ENCODE measurements at places on chromosomes 16 and 17. TPM values are rescaled to one million over a fixed set of nuclear protein-coding genes. Genes with fewer than 3 reads are reported as not detected.
A peak's percentile ranks its signal among the peaks of the same experiment; 100 is the strongest.

DNA sequence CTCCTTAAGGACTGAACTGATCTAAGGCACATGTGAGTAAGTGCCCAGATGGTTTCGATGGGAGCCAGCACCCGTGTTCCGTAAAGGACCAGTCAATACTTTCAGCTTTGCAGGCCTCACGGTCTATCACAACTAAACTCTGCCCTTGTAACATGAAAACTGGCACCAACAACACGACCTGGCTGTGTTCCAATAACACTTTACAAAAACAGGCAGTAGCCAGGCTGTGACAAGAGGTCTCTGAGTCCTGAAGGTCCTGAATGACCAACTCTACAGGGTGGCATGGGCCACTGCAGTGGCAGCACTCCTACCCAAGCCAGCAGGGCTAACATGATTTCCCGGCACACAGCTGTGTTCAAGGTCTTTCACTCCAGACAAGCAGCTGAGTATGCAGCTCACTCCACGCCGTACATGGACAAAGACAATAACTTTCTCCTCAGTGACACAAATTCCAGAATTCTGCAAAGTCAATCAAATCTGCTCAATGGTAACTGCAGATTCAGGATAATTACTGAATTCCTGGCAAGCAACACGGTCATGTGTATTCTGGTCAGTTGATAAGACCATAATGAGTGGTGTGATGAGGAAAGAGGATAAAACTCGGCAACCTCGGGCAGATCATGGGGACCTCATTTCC is 15.3 kb downstream of the NPLOC4 start:
- no peak for DNase-seq

DNA sequence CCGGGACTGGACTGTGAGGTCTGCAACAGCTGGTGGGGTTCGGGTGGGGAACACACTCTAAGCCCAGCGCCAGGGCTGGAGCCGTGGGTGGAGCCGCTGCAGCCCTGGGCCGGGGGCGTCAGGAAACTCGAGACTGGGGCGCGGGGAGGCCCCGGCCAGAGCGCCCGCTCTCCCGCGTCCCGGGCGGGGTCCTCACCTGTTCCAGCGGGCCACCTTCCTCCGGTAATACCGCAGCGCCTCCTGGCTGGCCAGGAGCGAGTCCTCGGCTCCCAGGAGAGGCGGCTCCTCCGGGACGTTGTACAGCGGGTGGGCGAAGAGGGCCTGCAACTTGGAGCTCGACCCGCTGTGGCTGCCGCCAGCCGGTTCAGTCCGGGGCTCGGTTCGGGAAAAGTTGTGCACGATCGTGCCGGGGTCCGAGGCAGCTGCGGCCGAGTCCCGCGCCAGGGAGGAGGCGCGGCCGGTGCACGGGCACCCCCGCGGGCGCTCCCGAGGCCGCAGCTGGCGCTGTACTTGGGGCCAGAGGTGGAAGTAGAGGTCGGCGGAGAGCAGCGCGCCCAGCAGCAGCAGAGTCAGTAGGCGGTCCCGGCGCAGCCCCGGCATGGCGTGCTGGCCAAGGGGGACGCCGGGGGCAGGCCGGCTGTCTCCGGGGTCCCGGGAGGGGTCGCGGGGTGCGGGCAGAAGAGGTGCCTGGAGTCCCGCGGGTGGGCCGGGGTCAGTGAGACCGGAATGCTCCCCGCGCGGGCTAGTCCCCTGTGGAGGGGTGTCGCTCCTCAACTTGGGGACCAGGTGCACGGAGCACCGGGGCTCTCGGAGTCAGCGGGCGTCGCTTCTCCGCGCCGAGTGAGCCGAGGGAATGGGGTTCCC is 868 bp downstream of the FAM20A start:
- peak; percentile 81 for DNase-seq

The KRT40 gene
- total RNA-seq: not detected

- peak; percentile 32 for DNase-seq
Measured at GRCh38 chr17:80703142-80703478, 158.5 kb downstream of the RPTOR start.

The EIF3CL gene
- 227 TPM for total RNA-seq

The C1QL1 gene
- total RNA-seq: 12.3 TPM

- no peak for DNase-seq
Measured at GRCh38 chr17:75889454-75889853, 7.3 kb downstream of the TRIM65 start.

- no peak for DNase-seq
Measured at GRCh38 chr16:61929776-61930175, 106.5 kb downstream of the CDH8 start.

The RNF222 gene
- not detected for total RNA-seq

The FOXC2 gene
- not detected for total RNA-seq

The MT1A gene
- 3.3 TPM for total RNA-seq

DNA sequence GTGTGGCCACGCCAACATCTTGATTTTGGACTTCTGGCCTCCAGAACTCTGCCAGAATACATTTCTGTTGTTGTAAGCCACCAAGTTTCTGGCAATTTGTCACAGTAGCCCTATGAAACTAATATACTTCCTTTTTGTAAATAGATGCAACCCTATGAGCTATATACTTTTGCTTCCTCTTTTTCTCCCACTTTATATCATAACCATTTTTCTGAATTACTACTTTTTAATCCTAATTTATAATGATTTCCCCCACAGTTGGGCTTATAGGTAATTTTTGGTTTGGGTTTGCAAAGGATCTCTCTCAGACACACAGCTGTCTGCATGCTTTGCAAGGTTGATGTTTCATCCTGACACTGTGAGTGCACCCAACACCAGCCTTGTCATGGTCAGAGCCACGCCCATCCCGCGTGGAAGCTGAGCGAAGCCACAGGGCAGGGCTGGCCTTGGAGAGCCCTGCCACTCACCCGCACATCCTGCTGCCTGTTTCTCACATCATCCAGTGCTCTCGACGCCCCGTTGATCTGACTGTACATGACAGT is 5.8 kb downstream of the TRIM25 start:
- DNase-seq: peak; percentile 58

- DNase-seq: no peak
Measured at GRCh38 chr17:38994026-38994425, 26.8 kb upstream of the FBXO47 start.

DNA sequence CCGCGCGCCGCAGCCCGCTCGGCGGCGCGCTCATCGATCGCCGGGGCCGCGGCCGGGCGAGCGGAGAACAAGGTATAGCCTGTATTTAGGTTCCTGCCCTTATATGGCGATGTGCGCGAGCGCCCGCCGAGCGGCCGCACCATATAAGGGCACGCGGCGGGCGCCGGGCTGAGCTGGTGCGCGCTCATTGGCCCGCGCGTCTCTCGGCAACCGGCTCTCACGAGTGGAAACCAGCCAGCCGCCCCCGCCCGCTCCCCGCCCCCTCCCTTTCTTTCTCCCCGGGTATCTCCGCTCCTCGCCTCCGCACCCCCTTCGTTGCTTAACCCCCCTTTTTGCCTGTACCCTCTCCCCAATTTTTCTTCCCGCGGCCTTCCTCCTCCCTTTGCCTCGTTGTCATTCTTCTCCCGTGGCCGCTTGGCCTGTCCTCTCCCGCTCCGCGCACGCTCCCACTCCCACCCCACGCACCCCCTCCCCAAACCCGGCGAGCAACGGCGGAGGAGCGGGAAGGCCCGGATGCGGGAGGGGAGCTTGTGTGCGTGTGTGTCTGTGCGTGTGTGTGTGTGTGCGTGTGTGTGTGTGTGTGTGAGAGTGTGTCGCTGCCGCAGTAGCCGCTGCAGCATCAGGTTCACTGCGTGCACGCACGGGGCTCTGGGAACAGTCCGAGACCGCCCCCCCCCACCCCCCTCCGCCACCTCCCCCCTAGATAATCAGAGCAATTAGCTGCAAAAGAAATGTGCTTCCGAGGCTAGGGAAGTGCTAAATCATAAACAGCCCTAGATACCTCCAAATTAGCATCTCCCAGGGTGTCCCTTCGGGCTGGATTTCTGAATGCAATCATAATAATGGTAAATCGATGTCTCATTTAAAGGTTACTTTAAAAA is 13.5 kb upstream of the CBX8 start:
- DNase-seq: peak; percentile 84

DNA sequence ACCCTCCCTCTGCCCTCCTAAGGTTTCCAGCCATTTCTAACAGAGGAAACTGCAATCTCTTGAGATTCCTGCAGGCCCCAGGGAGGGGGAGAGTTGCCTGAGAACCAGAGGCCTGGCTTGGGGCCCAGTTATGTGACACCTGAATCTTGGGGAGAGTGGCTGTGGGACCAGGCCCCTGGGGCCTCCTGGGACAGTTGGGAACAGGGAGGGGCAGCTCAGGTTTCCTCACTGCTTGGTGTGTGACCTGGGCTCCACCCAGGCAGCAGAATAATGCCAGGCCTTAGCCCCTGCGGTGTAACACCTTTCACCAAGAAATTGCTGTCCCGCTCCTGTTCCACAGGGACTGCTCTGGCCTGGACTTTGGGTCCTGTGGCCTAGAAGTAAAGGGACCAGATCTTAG is 44.3 kb upstream of the CRHR1 start:
- DNase-seq: no peak

The PER1 gene
- total RNA-seq: 139 TPM

- DNase-seq: no peak
Measured at GRCh38 chr17:77461277-77462057, 320.7 kb downstream of the SEC14L1 start.

DNA sequence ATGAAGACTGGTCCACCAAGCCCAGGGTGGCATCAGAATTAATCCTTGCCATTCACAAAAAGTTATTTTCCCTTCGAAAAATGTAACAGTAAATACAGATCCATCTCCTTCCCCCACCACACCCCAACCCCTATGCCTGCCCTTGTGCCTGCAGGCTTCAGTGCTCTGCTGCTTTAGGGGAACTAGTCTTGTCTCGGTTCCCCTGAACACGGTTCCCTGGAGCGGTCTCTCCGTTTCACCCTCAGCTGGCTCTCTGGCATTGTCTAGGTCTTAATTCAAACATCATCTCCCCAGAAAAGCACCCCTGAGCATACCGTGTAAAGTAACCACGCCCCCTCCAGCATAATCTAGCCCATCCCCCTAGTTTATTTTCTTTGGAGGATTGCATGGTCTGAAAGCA is 25.8 kb downstream of the EMP2 start:
- no peak for DNase-seq

The PITPNM3 gene
- total RNA-seq: 13.4 TPM

- DNase-seq: no peak
Measured at GRCh38 chr17:50825188-50825587, 10.2 kb upstream of the WFIKKN2 start.

DNA sequence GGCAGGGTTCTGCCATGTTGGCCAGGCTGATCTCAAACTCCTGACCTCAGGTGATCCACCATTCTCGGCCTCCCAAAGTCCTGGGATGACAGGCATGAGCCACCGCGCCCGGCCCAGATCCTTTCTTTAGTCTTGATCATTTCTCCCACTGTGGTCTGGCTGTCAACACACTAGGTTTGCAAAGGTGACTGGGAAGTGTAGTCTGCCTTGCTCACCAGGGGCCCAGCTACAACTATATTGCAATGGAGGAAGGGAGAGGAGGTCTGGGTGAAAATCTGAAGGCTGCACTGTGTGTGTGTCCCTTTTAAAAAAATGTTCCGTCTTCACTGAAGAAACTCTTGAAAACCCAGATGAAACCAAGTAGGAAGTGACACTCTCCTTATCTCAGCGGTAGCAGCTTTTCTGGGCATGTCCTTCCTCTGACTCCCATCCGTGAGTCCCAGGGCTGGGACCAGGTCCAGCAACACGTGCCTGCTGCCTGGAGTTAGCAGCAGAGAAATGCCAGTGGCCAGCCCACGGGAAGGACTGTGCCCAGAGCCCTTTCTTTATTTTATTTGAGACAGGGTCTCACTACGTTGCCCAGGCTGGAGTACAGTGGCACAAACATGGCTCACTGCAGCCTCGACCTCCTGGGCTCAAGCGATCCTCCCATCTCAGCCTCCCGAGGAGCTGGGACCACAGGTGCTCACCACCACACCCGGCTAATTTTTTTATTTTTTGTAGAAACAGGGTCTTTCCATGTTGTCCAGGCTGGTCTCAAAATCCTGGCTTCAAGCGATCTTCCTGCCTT is 17.8 kb upstream of the KIF19 start:
- no peak for DNase-seq

- DNase-seq: no peak
Measured at GRCh38 chr17:41538565-41538991, 10.5 kb upstream of the KRT19 start.

DNA sequence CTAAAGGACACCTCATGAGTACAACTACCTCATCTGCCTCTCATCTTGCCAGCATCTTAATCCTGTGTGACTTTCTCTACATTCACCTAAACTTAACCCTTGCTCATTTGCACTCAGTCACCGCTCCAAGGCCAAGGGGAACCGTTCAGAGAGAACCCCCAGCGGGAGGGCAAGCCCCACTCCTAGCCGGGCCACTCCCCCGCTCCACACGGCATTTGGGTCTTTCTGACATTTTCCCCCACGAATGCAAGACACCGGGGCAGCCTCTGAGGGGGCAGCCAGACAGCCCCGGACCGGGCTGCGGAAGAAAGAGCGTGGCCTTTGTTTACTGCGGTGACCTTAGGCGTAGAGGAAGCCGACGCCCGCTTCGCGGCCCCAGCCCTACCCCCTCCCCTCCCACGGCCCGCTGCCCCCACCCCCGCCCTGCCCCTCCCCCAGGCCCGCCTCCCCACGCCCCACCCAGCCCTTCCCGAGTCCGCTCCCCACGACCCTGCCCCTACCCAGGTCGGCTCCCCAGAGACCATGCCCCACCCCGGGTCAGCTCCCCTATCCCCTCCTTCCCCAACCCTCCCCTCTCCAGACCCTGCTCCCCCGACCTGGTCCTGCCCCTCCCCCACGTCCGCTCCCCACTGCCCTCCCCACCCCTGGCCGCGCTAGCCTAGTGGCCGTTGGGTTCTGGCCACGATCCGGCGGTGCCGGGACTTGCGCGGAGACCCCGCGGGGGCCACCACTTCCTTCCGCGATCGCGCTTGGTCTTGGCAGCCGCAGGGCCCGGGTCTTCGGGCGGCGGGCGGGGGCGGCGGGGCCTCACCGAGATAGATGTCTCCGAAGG is 789 bp downstream of the CSNK1D start:
- no peak for DNase-seq

DNA sequence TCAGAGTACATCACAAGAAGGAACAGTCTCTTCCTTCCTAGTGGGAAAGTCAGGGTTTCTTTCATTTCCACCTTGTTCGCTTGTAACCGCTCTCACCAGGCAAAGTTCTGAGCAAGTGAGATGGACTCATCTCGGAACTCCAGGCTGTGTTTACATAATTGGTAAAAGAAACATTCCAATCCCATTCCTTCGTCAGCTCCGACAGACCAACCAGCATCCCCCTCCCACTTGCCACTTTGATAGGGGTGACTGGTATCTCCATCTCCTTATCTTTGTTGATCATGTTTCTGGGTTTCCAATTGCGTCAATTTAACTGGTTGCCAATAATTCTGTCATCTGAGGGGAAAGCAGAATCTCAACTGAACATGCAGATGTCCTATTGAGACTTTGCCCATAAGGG is 36.8 kb upstream of the LYRM9 start:
- DNase-seq: no peak

DNA sequence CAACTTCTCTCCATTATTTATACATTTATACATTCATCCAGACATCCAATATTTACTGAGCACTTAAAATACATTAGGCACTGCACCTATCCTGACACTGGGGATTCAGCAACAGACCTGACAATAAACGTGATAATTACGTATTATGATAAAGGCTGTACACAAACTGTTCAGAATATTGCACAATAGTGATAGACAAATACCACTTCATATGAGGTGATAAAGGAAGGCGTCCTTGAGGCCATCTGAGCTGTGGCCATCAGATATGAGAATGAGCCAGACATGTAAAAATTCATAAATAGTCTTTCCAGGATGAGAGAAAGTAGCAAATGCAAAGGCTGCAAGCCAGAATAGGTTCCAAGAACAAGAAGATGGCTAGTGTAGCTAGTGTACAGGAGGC is 8.6 kb downstream of the USP32 start:
- DNase-seq: no peak
